NCI-H774 (cell line): ENCODE measurements at places on chromosomes 6 and 20.

DNA sequence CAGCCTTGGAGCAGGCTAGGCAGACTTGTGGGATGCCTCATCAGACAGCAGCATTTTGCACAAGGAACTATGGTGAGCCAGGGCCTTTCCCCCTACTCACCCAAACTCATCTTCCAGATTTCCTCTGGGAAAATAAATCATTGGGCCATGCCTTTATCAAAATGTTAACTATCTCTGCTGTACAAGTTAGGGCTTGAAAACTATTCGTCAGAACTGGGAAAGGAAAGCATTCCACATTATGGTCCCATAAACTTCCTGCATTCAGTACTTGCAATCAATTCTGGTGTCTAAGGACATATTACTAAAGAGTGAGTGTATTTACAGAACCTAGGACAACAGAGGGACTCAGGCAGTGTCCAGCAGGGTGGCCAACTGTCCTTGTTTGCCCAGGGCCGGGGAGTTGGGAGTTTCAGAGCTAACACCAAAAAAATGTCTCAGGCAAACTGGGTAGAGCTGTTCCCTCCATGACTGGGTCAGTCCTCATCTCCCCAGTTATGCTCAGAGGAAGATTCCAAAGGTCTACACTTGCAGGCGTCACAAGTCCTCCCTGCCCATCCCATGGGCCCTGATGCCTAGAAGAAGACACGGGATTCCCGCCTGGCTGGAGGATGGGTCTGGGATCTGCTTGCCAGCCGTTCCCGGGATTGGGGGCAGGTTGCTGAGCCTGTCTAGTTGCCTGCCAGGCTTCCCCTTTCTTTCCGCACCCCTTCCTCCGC is 72.2 kb downstream of the SLC22A3 start:
- no peak for DNase-seq

- no peak for DNase-seq
These were observed 13.1 kb upstream of the LIN28B start for GRCh38 chr6:104943781-104944180.

DNA sequence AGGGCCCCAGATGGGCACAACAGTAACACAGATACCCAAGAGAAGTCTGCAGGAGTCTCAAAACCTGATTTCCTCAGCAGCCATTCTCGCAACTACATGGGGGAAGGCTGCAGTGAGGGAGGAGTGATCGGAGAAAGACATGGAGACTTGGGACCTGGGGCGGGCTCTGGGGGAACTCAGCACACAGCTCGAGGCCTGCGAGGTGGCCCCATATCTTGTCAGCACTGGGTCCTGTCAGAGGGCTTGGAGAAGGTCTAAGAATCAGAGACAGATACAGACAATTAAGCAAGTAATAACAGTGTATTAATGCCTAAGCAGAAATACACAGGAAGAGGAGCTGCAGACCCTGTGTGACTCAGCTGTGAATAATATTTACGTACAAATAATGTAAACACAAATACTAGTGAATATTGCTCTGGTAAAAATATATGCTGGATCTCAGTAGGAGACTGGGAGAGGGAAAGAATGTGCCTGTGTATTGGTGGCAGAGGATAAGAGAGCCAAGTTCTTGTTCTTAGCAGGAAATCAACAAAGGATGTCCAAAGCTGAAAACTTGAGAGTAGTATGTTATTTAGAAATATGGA is 336.2 kb downstream of the ZFAND3 start:
- no peak for DNase-seq

DNA sequence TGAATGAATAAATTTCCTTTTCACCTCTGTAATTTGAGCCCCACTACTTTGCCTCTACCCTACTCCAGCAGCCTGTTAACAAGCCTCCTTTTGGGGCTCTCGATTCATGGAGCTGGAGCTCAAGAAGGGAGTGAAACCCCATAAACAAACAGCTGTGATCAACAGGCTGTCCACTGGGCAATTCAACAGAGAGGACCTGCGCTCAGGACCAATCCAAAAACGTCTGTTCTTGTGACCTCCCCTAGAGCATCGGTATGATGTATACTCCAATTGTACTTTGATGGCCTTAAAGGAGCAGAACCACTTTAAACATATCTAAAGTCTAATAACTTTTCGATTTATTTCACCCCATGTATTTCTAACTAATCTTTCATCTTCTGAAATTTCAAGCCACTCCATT is 37.4 kb downstream of the HIVEP2 start:
- no peak for DNase-seq

- no peak for DNase-seq
These were observed 237.1 kb downstream of the SMOC2 start for GRCh38 chr6:168678077-168678476.

DNA sequence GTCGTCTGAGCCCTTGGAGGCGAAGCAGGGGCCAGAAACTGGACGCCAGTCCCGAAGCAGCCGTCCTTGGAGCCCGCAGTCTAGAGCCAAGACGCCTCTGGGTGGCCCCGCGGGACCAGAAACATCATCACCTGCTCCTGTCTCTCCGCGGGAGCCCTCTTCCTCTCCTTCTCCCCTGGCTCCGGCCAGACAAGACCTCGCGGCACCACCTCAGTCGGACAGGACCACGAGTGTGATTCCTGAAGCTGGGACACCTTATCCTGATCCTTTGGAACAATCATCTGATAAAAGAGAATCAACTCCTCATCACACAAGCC is 416 bp downstream of the RSPH4A start:
- DNase-seq: peak; percentile 41

GRCh38 chr6:137881522-137881886 is 14.4 kb downstream of the TNFAIP3 start:
- DNase-seq: no peak

DNA sequence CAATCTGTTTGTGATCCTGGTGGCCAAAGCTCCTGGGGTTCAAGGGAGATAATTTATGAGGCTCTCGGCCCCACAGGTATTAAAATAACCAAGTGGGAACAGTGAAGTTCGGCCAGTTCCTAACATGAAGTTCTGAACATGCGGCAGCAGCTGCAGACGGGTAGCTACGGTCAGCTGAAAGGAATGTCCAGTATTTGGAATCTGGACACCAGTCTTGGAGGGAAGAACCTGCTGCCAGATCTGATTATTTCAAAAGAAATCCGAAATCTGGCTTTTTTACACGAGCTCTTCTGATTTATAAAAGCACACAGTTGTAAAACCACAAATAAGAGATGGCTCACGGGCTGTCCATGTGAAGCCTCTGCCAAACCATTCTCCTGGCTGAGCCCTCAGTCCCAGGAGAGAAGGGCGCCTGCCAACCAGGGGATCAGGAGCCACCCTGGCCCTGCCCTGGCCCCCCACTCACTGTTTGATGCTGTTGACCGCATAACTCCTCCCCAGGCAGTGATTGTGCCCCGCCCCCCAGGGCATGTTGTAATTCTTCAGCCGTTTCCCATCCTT is 28.2 kb upstream of the KCNB1 start:
- DNase-seq: no peak

GRCh38 chr6:130376936-130377335 is 11.1 kb downstream of the TMEM200A start:
- DNase-seq: no peak

DNA sequence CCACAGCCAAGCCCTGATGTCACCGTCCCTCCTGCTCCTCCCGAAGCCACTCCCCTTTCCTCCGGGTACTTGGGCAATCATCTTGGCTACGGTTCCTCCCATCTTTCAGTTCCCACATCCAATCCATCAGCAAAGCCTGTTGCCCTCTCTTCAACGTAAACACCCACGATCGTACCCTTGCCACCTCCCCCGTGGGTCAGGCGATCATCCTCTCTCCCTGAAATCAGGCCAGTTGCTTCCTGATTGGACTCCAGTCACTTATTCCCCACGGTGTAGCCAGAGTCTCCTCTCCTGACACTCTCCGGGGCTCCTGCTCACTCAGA is 44.5 kb downstream of the SULF2 start:
- DNase-seq: no peak

DNA sequence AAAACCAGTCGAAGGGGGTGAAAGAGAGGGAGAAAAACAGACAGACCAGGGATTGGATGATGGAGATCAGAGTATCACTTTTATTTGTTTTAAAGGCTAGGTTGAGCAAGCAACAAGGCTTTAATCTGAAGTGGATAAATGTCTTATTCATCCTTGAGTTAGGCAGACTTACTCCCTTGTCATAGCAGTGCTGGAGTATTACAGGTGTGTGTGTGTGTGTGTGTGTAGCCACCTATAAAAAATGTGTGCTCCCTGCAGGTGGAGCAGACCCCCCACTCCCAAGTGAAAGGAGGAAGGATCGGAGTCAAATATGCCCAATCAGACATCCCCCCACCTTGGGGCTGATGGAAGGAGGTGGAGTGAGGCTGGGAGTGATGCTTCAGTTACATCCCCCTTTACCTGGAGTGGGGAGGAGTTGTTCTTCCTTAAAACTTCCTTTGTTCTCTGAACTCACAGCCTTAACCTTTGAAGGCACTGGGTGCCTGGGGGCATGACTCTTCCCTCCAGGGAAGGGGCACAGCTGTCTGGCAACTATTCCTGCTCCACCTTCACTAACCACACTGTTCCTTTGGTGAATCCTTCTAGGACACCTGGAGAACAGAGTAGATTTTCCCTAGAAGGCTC is 27.3 kb downstream of the PTK7 start:
- no peak for DNase-seq

GRCh38 chr20:39874049-39874893 is 814.8 kb downstream of the MAFB start:
- peak; percentile 83 for DNase-seq
